ENCODE measurements at places on chromosomes 11 and 22.

- no peak for DNase-seq
Observed at GRCh38 chr22:41234815-41235695, 5.7 kb downstream of the CHADL start.

DNA sequence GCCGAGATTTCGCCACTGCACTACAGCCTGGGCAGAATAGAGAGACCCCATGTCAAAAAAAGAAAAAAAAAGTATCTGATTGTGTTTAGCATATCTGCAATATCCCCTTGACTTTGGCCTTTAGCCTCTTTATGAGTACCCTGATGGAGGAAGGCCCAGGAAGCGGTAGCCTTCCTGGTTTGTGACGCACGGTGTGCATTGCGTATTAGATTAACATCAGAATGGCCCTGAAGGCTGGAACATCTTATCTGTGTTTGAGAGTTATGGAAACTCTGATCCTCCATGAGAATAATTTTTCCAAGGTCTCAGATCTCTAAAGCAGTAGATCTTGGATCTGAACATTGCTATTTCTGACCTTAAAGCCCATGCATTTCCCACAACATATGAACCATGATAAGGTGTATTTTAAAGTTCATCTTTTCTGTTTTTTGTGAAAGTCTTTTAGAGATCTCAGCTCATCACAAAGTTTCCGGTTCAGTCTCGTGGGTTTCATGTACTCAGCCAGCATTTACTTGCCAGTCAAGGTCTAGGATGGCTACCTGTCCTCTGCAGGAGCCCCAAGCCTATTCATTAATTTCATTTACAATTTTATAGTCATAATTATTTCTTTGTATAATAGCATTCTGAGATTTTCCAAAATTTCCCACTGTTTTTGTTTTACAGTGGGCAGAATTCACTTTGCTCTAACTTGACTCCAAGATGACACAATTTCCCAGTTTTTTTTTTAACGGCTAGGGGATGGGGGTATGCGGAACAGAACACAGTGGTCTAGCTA lies 605 bp upstream of the FDX1 start:
- no peak for DNase-seq

DNA sequence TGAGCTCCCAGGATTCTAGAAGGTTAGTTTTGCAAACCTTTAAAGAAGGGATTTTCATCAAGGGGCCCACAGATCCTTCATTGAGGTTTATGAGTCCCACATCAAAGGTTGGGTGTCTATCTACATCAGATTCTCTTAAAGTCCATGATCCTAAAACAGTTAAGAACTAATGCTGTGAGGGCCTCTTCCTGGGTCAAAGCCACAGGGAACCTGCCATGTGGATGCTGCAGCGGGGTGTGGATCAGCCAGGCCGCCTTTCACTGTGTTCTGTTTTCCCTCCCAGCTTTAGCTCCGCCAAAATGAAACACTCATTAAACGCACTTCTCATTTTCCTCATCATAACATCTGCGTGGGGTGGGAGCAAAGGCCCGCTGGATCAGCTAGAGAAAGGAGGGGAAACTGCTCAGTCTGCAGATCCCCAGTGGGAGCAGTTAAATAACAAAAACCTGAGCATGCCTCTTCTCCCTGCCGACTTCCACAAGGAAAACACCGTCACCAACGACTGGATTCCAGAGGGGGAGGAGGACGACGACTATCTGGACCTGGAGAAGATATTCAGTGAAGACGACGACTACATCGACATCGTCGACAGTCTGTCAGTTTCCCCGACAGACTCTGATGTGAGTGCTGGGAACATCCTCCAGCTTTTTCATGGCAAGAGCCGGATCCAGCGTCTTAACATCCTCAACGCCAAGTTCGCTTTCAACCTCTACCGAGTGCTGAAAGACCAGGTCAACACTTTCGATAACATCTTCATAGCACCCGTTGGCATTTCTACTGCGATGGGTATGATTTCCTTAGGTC lies 5.3 kb downstream of the SERPIND1 start:
- no peak for DNase-seq

- no peak for DNase-seq
Observed at GRCh38 chr11:70819022-70819421, 420.7 kb downstream of the CTTN start.

GRCh38 chr22:24142241-24142640 lies 39.0 kb upstream of the SUSD2 start:
- no peak for DNase-seq

All from CD4-positive, alpha-beta T cell treated with Interleukin-15 for 1 hour (primary cell).